ENCODE measurements at places on chromosomes 1 and 21.
A peak's percentile ranks its signal among the peaks of the same experiment; 100 is the strongest.

- no peak for DNase-seq
Observed at GRCh38 chr1:10888791-10889649, 92.6 kb upstream of the CASZ1 start.

GRCh38 chr1:60655679-60656355 is 426.5 kb upstream of the NFIA start:
- DNase-seq = no peak

DNA sequence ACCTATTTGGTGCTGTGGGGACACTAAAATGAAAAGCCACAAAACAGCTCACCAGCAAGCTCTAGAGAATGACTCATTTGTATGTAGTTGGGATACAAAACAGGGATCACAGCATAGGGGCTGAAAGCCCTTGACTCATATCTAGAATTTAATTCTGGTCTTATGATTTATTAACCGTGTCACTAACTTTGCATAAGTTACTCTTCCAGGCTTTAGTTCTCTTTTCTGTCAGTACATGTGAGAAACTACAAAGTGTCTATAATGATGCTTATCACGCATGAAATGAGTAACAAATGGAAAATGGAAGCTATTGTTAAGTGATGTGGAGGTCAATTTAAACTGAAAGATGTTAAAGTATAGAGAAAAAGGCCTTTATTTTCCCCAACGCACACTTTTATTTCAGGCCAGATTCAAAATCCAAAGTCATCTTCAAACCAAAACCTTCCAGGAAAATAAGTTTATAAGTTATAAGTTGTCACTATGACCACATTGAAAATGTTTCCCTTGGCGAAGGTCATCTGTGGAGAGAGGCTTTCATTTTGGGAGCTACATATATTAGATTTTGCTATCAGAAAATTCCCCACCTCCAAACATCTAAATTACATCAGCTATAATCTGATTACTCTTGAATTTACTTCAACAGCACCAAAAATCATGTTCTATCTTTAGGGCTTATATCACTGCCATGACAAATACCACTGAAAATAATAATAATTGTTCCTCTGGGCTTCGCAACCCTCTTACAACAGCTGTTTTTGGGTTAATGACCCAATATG is 430.5 kb downstream of the MRPL39 start:
- peak; percentile 1 for DNase-seq

- peak; percentile 35 for DNase-seq
Observed at GRCh38 chr1:220768126-220768601, 18.5 kb upstream of the MTARC1 start.

- DNase-seq = no peak
Observed at GRCh38 chr1:109834951-109835350, 71.2 kb upstream of the EPS8L3 start.

- DNase-seq = peak; percentile 16
Observed at GRCh38 chr1:175481126-175482070, 262.0 kb downstream of the TNR start.

- peak; percentile 23 for DNase-seq
Observed at GRCh38 chr1:72100771-72101170, 181.6 kb downstream of the NEGR1 start.

GRCh38 chr1:162846256-162847212 is 14.4 kb downstream of the CCDC190 start:
- DNase-seq = no peak

- DNase-seq = peak; percentile 85
Observed at GRCh38 chr1:155977690-155978324, 540 bp downstream of the ARHGEF2 start.

GRCh38 chr1:168665975-168666374 is 63.0 kb downstream of the DPT start:
- no peak for DNase-seq

- DNase-seq = peak; percentile 73
Observed at GRCh38 chr1:203177470-203178039, 1.9 kb upstream of the MYBPH start.

GRCh38 chr1:109231066-109231465 is 17.3 kb downstream of the SARS1 start:
- DNase-seq = no peak

DNA sequence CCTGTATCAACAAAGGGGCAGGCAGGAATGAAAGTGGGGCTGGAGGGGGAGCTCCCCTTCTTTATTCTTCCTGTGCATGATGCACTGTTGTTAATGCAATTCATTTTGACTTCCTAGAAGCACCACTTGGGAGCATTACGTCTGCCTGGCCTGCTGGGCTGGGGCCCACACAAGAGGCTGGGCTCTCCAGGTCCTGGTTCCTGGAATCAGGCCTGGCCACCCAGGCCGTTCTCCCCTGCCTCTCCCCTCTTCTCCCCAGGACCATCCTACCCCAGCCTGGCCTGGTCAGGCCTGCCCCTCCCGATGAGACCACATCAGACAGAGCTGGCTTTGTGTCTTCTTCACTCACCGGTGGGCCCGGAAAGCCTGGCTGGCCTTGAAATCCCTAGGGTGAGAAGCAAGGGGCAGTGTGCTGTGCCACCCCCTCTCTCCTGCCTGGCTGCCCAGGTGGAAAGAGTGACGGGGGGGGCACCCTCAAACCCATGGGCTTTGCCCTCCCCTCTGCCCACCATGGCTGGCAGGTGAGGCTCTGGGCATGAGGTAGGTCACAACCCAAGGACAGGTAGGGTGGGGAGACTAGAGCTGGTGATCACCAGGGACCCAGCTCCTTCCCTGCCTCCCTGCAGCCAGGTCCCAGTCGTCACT is 20.7 kb upstream of the PEF1 start:
- no peak for DNase-seq

GRCh38 chr1:248823517-248824001 is 2.2 kb downstream of the SH3BP5L start:
- DNase-seq = peak; percentile 51

DNA sequence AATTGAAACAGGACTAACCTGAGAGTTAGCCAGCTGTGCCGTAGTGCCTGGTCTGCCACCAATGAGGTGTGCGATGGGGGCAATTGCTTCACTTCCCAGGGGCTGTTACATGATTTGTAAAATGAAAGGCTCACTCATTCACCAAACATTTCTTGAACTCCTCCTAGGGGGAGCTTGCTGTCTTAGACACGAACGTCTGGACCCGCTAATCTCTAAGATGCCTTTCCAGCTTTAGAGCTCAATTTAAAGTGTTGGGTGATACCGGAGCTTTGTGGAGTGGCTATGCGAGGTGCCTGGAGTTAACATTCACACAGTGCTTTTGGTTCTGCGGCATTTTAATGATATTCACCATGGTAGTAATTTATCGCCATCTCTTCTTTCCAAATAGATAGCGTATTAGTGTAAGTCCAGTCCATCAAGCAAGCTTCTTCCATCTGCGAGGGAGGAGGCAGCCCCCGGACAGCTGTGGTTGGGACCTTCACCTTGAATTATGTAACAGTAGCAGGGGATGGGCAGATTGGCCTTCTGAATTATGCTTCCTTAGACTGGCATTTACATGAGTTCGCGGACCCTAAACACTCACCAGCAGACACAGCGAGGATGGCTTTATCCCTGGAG is 179.9 kb downstream of the ADSS2 start:
- no peak for DNase-seq

DNA sequence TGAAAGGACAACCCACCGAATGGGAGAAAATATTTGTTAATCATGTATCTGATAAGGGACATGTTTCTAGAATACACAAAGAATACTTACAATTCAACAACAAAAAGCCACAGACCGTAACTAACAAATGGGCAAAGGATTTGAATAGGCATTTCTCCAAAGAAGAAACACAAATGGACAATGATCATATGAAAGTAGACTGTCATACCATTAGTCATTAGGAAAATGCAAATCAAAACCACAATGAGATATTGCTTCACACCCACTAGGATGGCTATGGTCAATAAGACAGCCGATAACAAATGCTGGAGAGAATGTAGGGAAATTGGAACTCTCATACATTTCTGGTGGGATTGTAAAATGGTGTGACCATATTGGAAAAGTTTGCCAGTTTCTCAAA is 367.2 kb upstream of the SGIP1 start:
- DNase-seq = peak; percentile 23

Data from inflammatory macrophage treated with lipopolysaccharide for 4 hours (primary cell).